Cortex of kidney (tissue), 1 donor: ENCODE measurements at places on chromosomes 11 and 22.

- no peak for DNase-seq
Observed at GRCh38 chr11:107969219-107969618, 39.5 kb upstream of the CUL5 start.

GRCh38 chr11:72190631-72191071 is 1.3 kb upstream of the FOLR1 start:
- no peak for DNase-seq

GRCh38 chr11:117395476-117395875 is 67.8 kb downstream of the CEP164 start:
- DNase-seq, result no peak

- no peak for DNase-seq
Observed at GRCh38 chr22:42343531-42344081, 73.2 kb upstream of the TCF20 start.

DNA sequence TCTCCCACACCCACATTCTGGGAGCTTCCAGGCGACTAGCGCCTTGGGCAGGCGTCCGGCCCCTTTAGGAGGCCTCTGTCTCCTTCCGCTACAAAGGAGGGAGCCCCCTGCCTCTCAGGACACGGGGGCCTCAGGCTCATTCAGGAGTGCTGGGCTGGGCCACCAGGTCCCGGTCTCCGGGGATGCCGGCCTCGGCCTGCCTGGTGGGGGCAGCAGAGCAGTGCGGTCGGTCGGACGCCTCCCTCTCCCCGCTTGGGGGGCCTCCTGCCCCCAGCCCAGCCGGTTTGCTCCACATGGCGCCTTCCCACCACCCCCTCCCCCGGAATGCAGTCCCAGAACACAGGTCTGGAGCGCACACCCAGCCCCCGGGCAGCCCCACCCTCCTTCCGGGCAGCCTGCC is 21.9 kb downstream of the MRPL23 start:
- no peak for DNase-seq

- no peak for DNase-seq
Observed at GRCh38 chr11:71115770-71116692, 136.3 kb downstream of the SHANK2 start.

GRCh38 chr11:71338801-71339395 is 86.5 kb upstream of the SHANK2 start:
- no peak for DNase-seq

DNA sequence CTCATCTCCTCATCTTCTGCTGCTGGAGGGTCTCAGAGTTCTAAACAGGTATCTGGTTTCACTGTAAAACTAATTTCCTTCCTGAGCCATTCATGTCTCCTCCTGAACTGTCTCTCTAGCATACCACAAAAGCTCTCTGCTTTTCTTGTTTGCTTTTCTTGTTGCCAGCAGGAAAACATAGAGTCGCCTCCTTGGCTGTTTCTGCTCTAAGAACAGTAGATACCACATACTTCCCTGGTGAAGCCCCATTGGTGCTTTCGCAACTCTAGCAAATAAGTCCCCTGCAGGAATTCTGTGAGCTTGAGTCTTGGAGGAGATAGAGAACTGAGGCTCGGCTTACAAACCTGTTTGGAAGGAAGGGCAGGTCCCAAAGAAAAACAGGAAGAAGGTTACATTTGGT is 7.0 kb downstream of the DIXDC1 start:
- no peak for DNase-seq

DNA sequence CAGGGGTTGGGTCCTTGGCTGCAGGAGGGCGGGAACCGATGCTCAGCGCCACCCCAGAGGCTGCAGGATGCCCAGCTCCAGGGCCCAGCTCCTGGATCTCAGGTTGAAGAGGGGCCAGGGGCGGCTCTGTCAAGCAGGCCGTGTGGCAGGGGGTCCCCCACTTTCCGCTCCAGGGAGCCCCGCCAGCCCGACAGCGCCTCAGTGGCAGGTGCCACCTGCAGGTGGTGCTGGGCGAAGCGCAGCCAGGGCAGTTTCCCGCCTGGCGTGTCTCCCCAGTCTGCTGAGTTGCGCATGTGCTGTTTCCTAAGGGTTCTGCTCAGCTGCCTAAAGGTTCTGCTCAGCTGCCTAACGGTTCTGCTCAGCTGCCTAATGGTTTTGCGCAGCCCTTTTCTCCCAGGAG is 442.1 kb downstream of the POTEH start:
- no peak for DNase-seq

GRCh38 chr11:127130321-127130720 is 129.8 kb upstream of the KIRREL3 start:
- DNase-seq, result no peak
